ENCODE measurements at places on chromosomes 4 and X.
A peak's percentile ranks its signal among the peaks of the same experiment; 100 is the strongest.

DNA sequence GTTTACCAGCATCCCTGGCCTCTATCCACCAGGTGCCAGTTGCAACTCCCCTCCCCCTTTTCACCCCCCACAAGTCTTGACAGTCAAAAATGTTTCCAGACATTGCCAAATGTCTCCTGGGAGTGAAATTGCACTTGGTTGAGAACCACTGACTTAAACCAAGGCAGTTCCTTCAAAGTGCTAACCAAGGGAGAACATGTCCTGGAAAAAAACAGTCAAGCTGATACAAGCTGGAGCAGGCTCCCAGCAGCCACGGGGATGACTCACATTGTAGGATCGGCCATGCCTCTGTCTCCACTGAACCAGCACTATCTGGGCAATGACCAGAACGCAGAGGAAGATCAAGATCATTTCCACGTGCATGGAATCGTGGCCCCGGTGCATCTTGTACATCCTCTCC, 11.4 kb downstream of the RNF175 start:
- peak; percentile 32 for DNase-seq

DNA sequence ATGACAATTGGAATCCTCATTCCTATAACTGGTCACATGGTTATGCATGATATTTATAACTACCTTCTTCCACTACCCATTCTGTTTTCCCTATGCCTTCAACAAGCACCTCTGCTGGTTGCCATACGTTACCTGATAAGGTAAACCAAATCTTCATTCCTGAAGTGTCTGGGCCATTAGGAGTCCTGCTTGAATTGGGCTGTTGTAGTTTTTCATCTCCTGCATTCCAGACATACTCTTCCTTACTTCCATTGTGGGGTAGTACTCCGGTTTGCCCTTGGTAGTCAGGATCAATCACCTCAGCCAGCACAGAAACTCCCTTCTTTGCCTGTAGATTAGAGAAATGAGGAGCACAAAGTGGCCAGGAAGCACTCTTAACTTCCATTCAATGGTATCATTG, 109.1 kb upstream of the LANCL3 start:
- DNase-seq: no peak

DNA sequence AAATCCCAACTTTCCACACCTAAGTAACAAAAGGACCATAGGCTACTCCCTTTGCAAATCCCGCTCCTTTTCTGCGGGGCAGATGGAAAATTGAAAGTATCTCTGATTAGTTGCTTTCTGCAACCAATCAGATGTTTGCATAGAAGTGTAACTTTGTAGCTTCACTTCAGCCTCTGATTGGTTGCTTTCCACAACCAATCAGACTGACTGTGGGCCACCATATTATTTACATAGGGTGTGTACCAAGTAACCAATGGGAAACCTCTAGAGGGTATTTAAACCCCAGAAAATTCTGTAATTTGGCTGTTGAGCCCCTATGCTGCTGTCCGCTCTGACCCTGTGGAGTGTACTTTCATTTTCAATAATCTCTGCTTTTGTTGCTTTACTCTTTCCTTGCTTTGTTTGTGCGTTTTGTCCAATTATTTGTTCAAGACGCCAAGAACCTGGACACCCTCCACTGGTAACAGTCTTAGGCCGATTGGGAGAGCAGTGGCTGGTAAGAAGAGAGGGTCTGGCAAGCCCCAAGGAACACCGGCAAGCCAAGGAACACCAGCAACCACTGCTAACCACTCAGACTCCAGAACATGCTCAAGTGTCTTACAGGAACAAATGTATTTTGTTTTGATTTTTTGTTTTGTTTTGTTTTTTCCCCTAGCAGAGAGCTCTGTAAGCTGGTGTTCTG, 125.5 kb upstream of the MAP3K15 start:
- DNase-seq: no peak

- no peak for DNase-seq
These were observed 9.9 kb upstream of the CCDC110 start for GRCh38 chr4:185481401-185481800.

- DNase-seq: no peak
These were observed 3.5 kb downstream of the MXD4 start for GRCh38 chr4:2258091-2259035.

DNA sequence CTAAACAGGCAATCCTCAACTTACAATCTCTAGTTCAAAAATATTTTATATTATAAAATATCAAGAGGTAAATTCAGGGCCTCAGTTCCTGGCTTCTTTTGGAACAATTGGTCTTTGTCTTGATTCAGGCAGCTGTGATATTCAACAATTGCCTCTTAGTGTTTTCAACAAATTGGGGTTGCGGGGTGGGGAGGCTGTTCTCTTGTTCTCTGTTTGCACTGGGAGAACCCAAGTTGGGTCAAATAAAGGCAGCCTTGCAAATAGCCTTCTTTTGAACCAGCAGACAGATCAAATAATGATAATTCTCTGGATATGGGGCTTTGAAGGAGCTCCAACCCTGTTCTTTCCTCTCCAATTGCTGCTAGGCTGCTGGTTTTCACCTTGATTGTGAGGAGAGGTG, 142.5 kb downstream of the COL4A5 start:
- DNase-seq: no peak

GRCh38 chrX:154300816-154301215, 5.2 kb downstream of the TKTL1 start:
- DNase-seq: no peak

GRCh38 chr4:2800691-2801596, 8.1 kb downstream of the SH3BP2 start:
- DNase-seq: peak; percentile 85

DNA sequence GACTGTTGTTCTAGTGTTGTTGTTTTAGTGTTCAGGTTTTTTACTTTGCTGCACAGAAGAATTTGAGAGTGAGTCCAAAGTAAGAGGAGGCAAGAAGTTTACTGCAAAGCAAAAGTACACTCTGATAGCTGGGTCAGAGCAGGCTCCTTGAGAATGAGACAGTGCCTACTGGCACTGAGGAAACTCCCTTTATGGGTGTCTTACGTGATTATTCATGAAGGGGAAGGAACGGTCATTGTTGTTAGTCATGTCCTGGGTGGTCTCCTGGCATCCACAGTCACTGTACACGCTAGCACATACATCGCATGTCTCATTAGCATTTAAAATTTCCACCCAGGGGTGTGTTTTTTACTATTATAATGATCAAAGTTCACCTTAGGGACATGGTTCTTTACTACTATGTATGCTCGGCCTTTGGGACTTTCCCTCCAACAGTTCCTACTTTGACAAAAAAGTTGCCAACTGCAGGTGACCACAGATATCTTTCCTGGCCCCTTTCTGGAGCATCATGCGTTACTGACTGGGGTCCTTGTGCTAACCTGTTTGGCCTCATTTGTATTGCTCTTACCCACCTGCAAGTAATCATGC, 688.9 kb upstream of the AMOT start:
- no peak for DNase-seq

DNA sequence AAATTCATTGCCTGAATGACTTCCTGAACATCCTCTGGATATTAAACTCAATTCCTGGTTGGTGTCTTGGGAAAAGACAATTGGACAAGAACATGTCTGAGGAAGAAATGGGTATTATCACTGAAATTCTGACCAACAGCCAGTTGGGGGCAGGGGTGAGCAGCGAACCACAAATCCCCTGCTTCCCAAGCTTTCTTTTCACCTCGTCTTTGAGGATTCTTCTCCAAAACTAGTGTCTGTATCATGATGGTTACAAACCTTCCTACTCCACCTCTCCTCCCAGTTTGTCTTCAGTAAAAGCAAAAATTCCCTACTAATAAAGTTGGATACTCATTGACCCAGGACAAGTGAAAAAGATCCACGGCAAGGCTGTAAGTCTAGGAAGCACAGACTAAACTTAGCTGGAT, 48.3 kb upstream of the WDR1 start:
- peak; percentile 27 for DNase-seq

DNA sequence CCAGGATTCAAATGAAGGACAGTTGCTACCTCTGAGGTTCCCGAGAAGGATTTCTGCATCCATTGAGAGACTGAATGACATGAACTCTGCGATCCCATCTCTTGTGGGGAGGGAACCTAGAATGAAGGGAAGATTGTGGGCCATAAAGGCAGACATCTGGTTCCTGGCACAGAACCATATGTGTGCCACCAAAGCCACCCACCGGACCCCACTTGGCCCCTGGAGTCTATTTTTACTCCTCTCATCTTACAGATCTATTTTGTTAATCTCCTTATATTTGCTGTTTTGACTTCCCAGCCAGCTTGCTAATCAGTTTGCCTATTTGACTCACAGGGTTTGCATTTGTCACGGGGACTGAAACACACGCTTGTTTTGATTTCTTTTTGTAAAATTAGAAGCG, 7.3 kb downstream of the SOD3 start:
- DNase-seq: no peak

DNA sequence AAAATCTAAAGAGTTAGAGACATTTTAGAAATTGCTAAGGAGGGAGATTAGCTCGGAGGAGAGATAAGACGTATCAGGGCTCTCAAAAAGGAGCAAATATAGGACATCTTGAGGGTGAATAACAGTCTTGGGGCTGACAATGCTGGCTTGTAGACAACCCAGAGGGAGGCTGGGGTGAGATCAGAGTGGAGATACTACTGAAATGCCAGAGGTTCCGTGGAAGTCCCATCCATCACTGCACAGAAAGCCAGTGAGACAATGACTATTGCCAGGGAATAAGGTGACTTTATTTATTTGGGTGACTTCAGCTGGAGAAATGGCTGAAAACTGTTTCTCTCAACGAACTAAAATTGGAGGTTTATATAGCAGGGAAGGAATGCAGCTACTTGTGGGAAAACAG, 838.1 kb upstream of the AGA start:
- no peak for DNase-seq

Data from Kasumi-1 (cell line).